DMS 273 treated with DMSO at 0.1 percent for 48 hours (cell line): ENCODE measurements at places on chromosomes 12 and 14.
A peak's percentile ranks its signal among the peaks of the same experiment; 100 is the strongest.

DNA sequence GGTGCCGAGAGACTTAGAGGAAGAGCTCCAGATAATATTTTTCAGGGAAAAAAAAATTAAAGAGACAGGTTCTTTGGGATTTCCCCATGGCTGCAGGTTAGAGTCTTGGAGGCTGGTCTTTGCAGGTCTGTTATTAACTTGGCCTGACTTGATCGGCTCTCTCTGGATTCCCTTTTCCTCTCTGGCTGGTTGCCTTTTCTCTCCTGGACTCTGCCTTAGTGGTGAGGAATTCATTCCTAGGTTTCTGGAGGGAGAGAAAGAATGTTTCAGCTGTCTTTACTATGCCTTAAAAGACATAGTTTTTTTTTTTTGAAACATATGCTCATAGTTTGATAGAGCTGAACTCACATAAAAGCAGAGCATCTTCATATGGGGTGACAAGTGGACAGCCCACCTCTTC lies 336.3 kb downstream of the BMP4 start:
- no peak for DNase-seq

DNA sequence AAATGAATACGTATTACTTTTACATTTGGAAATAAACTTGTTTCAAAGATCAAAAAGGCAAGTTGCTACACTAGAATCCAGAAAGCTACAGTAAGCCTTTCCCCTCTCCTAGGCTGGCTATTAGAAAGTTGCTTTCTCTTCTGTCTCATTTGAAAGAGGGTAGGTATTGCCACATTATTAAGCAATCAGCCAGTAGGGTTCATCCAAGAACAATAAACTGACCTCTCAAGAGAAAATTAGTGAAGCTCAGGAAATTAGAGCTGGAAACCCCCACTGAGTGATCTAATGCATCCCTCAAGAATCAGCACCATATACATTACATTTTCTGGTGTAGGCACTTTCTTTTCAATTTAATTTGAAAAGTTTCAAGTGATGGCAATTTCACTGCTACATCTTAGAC lies 4.5 kb upstream of the TMEM233 start:
- no peak for DNase-seq

DNA sequence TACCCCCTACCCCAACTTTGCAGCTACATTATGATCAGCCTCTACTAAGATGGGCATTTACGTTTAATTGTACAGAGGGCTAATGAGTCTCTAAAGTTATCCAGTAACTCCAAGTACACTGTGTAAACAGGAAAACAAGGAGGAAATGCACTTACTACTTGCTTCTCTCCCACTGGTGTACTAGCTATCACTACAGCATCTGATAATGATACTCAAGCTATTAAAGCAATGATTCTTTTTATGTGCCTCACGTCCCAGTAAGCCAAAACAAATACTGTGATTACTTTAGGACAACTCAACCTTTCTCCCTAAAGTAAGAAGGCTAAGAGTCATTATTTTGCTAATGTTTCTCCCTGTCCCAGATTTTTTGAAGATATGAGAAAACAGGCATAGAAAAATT lies 128.6 kb upstream of the CCDC175 start:
- no peak for DNase-seq

DNA sequence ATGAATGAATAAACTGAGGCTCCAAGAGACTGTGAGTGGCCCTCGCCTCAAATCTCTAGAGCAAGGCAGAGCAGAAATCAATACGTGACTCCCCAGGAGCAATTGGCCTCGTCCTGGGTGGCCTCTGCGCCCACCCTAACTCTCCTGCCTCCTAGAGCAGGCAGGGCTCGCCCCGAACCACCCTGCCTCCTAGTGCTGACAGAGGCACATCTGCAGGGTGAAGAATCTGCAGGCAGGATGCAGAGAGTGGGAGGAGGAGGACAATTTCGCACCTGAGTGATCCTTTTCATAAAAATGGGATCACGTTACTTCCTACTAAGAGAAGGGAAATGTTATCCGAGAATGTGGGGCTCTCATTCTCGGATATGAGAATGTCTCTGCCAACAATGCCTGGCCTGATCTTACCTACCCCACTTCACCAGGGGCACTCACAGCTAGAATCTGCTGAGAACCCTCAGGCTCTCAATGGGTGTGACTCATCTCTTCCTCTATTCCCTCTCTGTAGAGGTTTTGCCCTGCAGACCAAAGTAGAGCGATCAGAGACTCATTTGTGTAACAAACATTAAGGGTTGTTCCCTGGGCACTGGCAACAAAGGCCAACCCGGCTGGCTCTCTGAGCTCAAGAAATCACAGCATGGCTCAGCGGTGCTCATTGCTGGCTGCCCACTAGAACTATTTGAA lies 61.7 kb upstream of the BCL2L14 start:
- DNase-seq = no peak

DNA sequence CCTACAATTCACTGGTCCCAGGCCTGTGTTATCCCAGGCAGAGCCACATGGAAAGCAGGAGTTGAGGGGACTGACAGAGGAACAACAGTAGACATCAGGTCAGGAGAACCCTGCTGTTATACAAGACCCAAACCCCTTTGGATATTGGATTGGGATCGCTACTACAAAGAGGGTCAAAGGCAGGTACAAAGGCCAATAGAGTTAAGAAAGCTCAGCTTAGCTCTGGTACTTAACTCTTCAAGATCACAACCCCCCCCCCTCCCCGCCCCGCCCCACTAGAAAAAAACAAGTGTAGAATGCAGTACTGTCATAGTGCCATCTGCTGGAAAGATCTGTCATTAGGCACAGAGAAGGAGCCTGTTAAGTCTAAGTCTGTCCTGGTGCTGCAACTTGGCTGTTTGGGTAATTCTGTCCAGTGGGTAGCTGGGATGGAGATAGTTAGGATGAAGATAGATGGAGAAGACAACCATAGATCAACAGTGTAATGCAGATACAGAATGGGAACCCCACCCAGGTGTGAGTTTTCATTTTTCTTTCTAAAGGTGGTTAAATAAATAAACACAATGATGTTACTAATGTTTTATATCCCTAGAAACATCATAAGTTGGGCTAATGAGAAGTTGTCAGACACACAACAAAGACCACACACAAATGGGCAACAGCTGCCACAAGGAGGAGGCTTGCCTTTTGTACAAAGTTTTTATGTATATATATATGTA lies 17.2 kb downstream of the REM2 start:
- DNase-seq = peak; percentile 35

DNA sequence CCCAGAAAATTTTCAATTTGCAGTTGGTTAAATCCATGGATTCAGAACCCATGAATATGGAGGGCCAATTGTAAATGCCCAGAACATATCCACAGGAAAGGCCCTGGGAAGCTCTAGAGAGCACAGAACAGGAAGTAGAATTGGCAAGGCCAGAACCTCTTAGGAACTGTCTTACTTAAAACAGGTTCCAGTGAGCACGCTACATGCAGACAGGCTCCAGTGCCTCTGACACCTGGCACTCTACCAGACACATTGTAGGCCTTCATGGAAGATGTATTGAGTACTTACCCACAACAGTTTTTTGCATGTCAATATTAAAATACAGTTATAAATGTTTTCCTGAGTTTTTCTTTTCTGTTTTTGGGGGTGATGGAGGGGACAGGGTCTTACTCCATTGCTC lies 188.2 kb upstream of the FRMD6 start:
- no peak for DNase-seq

GRCh38 chr14:42027271-42027670 lies 420.6 kb downstream of the LRFN5 start:
- DNase-seq = no peak

GRCh38 chr12:109714913-109715244 lies 1.3 kb downstream of the FAM222A start:
- no peak for DNase-seq

GRCh38 chr14:86457481-86458135 lies 927.7 kb downstream of the FLRT2 start:
- no peak for DNase-seq

- no peak for DNase-seq
These were observed 21.6 kb downstream of the C12orf71 start for GRCh38 chr12:27060740-27061139.

DNA sequence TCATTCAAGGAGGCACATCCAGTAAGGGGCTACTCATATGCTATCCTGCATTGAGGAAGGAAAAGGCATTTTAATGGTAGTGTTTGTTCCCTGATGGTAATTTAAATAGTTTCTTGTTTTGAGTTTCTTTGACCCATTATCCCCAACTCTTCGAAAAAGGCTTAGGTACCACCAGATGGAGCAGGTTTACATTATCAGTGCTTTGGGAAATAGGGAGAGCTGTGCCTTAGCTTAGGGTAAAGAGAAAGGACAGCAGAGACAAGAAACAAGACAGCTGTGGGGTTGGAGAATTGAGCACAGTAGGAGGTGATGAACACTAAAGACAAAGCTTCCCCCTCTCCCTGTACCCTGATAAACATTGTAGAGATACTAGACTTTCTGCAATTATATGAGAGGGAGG lies 29.1 kb upstream of the HELB start:
- no peak for DNase-seq

- DNase-seq = no peak
These were observed 133.5 kb downstream of the KTN1 start for GRCh38 chr14:55713486-55713885.

GRCh38 chr12:119505001-119505400 lies 88.6 kb upstream of the TMEM233 start:
- no peak for DNase-seq

- no peak for DNase-seq
These were observed 16.4 kb upstream of the PUS1 start for GRCh38 chr12:131912518-131913274.

DNA sequence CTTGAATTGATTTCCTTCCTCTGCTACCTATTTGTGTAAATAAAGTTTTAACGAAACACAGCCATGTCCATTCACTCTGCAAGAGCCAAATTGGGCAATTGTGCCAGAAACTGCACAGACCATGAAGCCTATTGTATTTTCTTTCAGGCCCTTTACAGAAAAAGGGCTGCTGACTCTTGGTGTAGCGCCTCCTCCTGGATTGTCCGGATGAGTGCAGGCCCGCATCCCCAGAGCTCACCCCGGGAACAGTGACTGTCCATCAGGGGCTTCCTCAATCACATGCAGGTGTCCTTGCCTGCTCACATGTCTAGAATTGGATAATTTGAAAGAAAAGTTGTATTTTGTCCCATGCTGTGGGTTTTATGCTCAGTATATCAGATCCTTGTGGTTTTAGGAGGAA lies 1282.2 kb downstream of the AACS start:
- no peak for DNase-seq

GRCh38 chr12:24728366-24728765 lies 220.5 kb downstream of the BCAT1 start:
- no peak for DNase-seq

GRCh38 chr12:6285532-6286306 lies 24.8 kb upstream of the PLEKHG6 start:
- DNase-seq = no peak

DNA sequence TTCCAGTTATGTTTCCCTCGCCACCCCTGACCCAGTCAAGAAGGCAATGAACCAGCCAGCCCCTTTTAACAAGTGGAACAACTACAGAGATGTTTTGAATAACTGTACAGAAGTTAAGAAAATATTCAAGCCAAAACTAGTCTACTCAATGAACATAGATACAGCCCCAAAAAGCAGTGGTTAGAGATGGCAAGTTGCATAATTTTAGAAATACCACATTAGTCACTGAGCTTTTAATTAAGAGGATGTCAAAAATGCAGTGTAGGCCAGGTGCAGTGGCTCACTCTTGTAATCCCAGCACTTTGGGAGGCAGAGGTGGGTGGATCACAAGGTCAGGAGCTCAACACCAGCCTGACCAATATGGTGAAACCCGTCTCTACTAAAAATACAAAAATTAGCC lies 27.2 kb downstream of the PROX2 start:
- no peak for DNase-seq

- DNase-seq = no peak
These were observed 142.2 kb upstream of the RFLNA start for GRCh38 chr12:124152731-124153130.

DNA sequence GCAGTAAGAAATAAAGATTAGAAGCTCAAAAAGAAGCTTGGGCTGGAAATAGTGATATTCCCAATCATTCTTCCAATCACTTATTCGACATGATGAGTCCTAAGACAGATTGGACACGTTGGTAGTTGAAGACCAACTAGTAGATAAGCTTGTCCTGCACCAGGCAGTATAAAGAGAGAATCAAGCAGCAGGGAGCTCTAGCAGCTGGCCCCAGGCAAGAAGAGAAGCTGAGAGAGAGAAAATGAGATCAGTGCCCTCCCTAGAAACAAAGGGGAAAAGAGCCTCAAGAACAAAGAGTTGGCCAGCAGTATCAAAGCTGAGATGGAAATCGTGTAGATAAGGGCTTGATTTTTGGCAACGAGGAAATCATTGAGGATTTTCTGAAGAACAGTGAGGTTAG lies 20.6 kb downstream of the RASSF8 start:
- no peak for DNase-seq

DNA sequence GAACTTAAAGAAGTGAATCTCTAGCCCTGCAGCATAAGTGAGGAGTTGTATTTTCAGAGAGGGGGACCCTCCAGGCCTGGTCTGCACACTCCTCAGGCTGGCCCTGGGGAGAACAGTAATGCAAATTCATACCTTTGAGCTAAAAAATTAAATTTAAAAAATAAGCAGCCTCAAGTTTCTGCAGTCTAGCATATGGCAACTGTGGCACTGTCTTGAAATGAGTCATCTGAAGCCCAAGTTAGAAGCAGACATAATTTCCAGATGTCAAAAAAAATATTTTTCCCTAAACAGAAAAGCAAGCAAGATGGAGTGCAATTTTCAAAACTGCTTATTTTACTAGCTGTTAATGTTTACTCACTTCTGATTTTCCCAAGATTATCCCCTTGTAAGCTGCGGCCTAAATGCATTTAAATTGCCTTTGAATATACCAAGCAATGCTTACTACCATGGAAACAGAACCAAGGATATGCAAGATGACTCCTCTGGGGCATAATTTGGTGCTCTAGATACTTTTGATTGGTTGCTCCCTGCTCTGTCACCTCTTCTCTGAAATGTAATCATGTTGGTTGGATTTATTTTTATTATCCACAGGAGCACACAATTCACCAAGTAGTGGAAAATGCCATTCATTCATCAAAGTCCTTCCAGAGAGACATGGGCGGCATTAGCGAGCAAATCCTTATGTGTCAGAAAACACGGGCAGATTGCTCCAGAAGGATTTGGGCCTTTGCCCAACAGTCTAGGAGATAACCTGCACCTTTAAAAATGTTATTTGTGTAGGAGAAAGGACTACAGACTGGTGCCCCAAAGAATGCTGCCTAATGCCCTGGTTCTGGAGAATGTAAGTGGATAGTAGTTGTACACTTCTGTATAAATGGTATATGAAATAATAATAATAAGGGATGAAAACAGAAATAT lies 25.0 kb upstream of the DHRS7 start:
- DNase-seq = peak; percentile 58

- no peak for DNase-seq
These were observed 991.9 kb downstream of the TMEM121 start for GRCh38 chr14:106518054-106518943.

- DNase-seq = no peak
These were observed 2.0 kb downstream of the DDIT3 start for GRCh38 chr12:57518176-57518919.

- DNase-seq = no peak
These were observed 6.5 kb upstream of the BCAT1 start for GRCh38 chr12:24955389-24955788.

GRCh38 chr12:5328669-5329517 lies 103.0 kb upstream of the NTF3 start:
- DNase-seq = no peak
